ENCODE measurements at places on chromosomes 5 and 9. TPM values are rescaled to one million over a fixed set of nuclear protein-coding genes. Genes with fewer than 3 reads are reported as not detected.

DNA sequence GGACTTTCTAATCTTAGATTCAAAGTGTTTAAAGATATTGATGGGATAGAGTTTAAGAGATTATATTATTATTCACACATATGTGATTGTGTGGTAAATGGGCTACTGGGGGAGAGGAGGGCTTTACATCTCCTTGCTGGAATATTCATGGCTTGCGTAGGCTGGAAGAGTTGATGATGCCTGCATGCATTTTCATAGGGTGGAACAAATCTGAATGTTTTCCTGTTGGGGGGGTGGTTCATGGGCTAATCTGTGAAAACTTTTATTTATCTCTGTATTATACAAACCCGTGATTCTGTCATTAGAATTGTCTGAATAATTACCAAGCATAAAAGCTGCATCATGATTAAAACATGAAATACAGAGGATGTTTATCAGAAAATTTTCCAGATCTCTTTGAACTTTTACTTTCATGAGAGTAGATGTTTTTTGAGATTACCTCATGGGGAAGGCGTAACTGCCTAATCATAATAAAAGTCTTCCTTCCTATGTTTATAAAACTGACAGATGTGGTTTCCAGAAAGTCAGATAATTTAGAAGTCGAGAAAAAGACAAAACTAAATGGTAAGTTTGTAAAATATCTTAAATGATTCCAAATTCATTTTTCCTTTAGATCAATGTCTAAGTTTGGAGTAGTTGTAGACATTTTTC is 1185.4 kb upstream of the SEMA6A start:
- no peak for DNase-seq
- H3K36me3 ChIP-seq: no peaks in the 10 kb centered on the region
- no peak overlapping the region for H3K27ac ChIP-seq
- H3K4me1 ChIP-seq: no peaks in the 10 kb centered on the region
- no peak overlapping the region for H3K4me3 ChIP-seq
- H3K27me3 ChIP-seq: no peaks in the 10 kb centered on the region

The PCDHB12 gene
- total RNA-seq: 1.7 TPM

DNA sequence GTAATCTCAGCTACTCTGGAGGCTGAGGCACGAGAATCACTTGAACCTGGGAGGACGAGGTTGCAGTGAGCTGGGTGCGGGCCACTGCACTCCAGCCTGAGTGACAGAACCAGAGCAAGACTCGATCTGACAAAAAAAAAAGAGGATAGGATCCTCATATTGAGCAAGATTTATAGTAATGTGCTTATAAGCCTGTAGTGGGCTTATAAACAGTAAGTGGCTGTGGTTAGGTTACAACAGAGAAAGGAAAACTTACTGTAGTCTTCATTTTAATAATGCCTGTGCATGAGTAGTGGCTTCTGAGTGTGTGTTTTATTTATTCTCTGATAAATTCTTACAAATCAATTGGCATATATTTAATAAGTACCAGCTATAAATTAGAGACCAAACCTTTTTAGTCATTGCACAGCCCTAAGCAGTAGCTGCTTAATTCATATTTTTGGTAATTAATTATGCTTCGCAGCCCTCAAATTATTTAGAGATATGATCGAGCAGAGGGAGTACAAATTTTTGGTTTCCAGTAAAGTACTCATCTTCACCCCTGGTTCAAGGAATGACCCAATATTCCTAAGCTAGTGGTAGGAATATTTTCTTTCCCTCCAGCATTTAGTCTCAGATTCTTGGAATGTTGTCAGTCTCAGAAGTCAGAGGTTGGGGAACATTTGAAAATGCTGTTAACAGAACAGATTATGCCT is 73.8 kb upstream of the KLF9 start:
- peaks cover 58% of the 10 kb centered on the region for H3K4me1 ChIP-seq
- no peak for DNase-seq
- no peaks in the 10 kb centered on the region for H3K27me3 ChIP-seq
- H3K36me3 ChIP-seq: no peaks in the 10 kb centered on the region

GRCh38 chr9:84670138-84671041 is 861 bp downstream of the NTRK2 start:
- DNase-seq: no peak
- peak overlapping the region; percentile 57 for H3K4me3 ChIP-seq

The TTC23L gene
- total RNA-seq: 1.3 TPM

DNA sequence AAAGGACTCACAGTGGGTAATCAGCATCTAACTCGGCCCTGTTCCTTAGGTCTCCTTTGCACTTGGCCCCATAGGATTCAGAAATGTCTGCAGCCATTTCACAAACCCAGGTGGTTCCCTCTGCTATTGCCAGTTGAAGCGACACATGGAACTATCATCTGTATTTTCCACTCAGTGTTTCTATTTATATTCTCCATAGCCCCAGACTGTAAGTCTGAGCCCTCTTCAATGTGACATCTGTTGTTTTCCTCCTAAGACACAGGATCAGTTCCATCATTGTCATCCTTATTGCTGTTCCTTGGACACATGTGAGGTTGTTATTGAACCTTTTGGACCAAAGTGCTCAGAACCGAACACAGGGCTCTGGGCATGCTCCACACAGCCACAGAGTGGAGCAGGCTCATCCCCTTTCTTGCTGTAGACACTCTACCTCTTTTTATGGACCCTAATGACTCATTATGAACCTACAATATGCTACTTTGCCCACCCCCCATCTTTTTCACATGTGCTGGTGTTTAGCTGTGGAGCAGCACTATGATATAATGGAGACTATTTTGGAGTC is 36.4 kb downstream of the GARNL3 start:
- H3K27ac ChIP-seq: no peak overlapping the region
- H3K27me3 ChIP-seq: no peaks in the 10 kb centered on the region
- no peaks in the 10 kb centered on the region for H3K4me1 ChIP-seq
- H3K36me3 ChIP-seq: no peaks in the 10 kb centered on the region
- H3K4me3 ChIP-seq: no peak overlapping the region

All from lower lobe of right lung (tissue), 2 donors.